ENCODE measurements at places on chromosomes 16 and 17.

DNA sequence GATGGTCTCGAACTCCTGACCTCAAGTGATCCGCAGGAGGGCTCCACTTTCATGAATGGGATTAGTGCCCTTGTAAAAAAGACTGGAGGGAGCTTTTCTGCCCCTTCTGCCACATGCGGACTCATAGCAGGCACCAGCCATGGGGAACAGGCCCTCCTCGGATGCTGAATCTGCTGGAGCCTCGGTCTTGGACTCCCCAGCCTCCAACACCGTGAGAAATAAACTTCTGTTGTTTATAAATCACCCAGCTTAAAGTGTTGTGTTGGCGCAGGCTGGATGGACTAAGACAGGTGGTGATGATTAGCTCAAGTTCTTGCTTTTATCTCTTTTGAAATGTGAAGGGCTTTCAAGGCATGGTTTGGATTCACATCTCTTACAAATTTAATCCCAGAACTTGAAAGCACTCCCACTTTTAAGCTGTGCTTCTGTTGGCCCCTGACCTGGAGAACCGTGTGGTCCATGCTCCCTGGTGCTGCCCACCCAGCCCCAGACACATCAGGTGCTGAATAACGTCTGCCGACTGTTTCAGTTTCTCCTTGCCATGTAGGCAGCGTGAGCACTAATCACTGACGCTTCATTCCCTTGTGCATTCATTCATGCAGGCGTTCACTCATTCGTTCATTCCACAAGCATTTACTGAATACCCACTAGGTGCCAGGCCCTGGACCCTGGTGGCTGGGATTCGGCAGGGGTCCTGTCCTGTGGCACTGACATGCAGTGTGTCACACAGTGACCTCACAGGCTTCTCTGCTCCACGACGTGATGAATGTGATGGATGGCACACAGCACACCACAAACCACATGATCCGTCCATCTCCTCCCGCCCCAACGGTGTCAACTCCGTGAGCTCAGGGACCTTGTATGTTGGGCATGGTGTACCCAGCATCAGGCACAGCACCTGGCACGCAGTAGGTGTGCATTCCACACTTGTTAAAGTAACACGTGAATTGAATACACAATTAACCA is 8.9 kb downstream of the CIBAR2 start:
- no peak for DNase-seq

DNA sequence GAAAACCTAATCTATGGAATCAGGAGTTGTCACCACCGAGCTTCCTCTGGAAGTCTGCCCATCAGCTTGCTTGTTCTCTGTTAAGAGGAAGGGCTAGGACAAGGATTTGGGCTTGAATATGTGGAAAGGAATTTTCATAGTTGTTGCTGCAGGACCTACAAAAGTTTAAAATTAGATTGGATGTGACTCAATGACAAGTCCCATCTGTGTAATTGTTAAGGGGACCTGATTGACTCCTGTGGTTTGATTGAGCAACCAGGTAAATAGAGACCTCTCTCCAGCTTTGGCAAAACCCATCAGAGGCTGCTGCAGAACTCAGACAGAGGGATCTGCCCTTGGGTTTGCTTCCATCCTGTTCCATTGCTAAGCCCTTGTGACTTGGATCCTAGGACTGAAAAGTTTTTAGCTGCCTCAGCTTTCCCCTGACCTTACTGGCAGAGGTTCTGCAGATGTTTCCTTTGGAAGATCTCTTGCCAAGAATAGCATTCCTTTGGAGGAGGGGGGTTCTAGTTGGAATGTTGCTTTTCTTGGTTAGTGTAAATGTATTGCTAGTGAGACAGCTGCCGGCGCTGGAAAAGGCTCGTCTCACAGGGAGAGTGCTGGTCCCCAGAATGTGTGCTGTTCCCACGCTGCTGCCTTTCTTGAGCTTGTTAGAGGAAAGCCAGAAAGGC is 50.0 kb downstream of the SF3B3 start:
- no peak for DNase-seq

DNA sequence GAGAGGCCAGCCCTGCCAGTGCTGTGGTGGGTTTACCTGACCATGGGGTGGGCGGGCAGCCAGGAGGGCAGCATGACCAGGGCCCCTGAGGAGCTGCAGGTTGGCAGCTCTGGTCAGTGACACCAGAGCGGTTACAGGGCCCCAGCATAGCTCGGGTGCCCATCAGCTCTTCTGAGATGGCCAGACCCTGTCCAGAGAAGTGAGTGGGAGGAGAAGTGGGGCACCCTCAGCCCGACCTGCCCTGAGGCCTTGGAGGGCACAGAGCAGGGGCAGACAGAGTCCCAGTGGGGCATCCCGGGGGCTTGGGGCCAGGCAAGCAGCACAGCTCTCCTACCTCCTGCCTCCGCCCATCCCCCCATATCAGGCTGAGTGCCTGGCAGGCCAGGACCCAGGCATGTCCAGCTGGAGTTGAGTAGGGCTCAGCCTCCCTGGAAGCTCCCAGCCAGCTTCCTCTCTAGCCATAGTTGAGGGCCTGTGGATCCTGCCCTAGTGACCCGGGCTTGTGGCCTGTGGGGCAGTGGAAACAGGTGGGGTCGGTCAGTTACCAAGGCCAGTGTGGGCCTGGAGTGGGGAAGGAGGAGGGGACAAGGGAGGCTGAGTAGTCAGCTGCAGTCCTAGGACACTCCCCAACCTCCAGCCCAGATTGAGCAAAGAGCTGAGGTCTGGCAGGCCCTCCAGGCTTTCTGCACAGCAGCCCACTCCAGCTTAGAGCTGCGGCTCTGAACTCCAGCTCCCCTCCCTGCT is 83.5 kb downstream of the AMFR start:
- no peak for DNase-seq

DNA sequence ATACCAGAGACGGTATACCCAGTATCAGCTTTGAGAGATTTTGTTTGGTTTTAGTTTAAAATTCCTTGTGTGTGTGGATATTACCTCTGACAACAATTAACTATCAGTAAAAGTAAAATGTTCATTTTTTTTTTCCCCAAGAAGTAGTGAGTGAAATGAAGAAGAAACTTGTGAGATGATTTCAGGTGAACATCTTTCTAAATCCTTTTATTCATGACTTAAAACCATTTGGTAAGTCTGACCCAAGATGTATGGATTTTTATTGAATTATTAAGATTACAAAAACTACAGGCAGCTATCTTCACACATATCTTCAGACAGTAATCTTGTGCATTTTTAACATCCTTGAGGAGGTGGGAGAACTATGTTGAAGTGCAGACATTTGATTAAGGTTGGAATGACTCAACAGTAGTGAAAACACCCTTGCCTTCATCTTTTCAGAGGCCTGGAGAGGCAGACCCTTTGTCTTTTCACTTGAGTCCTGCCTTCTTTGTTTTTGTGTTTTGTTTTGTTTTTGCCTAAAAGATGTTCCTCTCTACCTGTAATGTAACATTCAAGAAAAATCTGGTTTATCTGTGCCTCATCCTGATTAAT is 240.3 kb upstream of the TBX2 start:
- DNase-seq: no peak

All from activated CD8-positive, alpha-beta memory T cell treated with anti-CD3 and anti-CD28 coated beads for 1 hour (primary cell).